ENCODE measurements at places on chromosomes 12 and 14.

- no peak for DNase-seq
Measured at GRCh38 chr14:100030452-100031153, 34.6 kb upstream of the EVL start.

- no peak for DNase-seq
Measured at GRCh38 chr12:75774261-75775052, 257.1 kb downstream of the PHLDA1 start.

DNA sequence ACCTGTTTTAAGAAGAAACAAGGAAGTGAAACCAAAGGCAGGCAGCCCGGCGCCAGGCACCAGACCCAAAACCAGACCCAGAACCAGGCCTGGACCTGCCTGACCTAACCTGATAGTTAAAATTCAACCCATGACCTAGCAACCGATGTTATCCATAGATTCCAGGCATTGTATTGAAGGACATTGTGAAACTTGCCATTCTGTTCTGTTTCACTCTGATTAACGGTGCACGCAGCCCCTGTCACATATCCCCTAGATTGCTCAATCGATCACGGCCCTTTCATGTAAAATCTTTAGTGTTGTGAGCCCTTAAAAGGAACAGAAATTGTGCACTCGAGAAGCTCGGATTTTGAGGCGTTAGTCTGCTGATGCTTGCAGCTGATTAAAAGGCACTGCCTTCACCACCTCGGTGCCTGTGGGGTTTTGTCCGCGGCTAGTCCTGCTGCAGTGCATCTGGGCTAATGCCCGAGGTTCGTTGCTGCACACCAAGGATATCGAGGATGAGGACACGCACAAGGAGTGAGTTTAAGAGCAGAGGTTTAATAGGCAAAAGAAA, 262.5 kb upstream of the TMEM132C start:
- no peak for DNase-seq

- DNase-seq: no peak
Measured at GRCh38 chr12:104352106-104352713, 48.7 kb downstream of the EID3 start.

Data from RWPE2 (cell line).